ENCODE measurements at places on chromosomes 12 and 14.
A peak's percentile ranks its signal among the peaks of the same experiment; 100 is the strongest.

- DNase-seq: peak; percentile 53
These were observed 189.7 kb downstream of the ETV6 start for GRCh38 chr12:11839091-11839641.

- DNase-seq: peak; percentile 22
These were observed 8.6 kb upstream of the GPR68 start for GRCh38 chr14:91252871-91253794.

GRCh38 chr14:75204116-75204515 lies 27.7 kb upstream of the TMED10 start:
- DNase-seq: peak; percentile 65

DNA sequence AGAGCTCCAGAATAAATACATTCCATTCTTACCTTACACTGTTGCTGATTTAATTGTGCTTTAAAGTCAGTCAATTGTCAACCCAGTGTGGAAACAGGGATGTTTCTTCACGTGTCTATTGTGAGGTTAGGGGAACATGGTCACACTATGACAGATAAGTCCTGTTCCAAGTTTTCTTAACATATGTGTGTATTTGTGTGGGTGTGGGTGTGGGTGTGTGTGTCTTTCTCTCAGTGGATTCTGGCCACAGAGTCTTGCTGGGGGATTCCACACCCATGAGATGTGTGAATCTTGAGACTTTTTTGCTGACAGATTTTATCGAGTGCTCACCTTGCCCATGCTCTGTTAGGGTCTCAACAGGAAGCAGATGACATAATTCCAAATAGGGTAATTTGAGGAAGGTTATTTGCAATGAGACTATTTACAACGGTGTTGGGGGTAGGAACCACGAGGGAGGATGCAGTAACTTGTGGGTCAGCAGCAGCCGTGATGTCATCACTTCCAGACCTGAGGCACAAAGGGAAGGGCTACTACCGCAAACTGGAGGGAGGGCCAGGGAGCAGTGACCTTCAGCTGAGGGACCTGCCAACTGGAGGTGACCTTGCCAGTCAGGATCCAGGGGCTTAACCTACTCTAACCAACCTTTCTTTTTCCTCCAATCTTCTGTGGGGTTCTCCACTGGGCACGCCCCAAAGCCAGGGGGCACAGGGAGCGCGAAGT lies 1.9 kb upstream of the VRK1 start:
- DNase-seq: no peak

- no peak for DNase-seq
These were observed 140.1 kb upstream of the PARP11 start for GRCh38 chr12:4012977-4013968.

GRCh38 chr12:126201981-126202537 lies 1136.8 kb downstream of the AACS start:
- no peak for DNase-seq

DNA sequence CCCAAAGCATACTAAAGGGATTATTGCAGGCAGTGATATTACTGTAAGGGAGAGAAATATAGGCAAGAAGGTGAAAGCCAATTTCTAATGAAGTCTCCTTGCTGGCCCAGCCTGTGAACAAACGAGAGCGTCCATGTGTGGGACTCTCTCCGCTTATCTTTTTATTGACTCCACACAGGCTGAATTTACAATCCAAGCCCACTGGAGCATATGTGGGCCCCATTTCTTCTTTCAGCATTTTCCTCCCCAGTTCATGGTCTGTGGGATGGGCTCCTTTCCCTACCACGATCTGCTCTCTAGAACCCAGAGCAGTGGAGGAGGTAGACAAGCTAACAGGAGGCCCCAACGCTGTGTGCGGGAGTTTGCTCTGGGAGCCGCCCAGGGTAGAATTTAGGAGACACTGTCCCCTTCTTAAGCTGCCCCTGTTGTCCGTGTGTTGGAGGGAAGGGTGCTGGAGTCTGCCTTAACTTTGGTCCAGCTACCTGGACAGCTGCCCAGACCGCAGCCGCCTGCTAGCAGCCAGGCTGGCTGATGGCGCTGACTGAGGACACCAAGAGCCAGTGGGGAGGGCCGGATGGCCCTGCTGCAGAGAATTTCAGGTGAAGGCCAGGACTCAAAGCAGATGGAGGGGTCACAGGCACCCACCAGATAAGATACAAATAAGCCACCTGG lies 3.2 kb upstream of the HOXC11 start:
- DNase-seq: peak; percentile 62

DNA sequence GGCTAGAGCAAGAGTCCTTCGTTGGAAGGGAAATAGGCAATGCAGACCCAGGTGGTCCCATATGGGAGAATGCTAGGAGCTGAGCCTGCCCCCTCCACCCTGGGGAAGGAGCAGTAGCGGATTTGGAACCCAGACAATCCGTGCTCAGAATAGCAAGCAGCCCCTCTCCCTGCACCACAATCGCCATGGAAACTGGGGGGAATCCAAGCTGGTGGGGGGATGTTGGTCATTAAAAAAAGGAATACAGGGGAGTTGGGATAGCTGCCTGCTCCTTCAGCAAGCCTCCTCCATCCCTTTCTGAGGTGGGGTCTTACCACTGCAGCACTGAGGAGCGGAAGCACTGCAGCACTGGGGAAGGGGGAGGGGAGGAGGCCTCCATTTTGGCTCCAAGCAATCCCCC lies 2.9 kb downstream of the RND1 start:
- no peak for DNase-seq

DNA sequence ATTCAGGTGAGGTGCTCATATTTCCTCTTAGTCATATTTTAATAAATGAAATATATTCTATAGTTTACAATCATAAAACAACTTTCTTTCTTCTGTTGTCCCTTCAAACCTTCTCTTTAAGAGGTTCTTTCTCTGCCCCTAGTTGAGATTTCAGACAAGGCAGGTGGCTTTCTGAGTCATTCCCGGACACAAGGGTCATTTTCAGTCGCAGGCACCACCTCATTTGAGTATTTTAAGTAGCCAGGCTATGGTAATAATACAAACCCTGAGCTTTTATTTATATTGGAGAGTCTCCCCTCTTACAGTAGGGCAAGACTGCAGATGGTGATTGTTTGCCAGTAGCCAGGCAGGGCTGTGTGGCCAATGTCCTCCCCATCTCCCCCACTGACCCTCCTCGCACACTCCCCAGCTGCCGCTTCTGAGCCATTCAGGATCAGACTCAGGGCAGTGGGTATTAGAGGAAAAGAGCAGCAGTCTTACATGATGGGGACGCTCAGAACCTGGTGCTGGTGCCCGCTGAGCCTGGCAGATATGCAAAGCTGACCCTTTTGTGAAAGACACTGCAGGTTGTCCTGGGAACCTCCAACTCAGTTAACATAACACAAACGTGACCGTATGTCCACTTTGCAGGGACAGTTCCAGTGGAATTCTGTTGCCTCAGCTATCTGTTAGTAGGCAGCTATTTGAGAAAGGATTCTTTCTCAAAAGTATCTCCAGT lies 101.1 kb upstream of the BCL2L14 start:
- DNase-seq: no peak

DNA sequence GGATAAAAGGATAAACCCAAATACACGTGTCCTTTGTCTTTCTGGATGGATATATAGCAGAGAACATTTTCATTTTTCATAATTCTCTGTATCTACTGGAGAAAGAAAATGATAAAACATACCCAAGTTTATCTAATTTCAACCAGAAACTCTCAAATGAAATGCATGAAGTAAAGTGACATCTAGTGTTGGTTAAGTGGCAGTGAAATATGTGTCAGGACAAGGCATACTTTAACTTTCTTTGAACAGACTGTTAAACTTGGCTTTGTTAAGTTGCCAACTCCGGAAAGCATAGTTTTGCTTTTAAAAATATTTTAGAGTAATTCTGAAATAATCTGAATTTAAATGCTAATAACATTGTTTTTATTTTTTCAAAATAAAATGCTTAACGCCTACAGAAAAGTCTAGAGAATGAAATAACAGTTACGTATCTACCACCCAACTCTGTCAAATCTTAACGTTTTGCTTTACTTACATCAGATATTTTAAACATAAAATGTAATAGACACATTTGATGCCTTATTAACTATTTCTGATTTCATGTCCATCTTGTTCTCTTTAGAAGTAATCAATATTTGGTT lies 25.2 kb upstream of the NTN4 start:
- DNase-seq: peak; percentile 64

GRCh38 chr12:25101092-25101445 lies 93.9 kb downstream of the DNAI7 start:
- no peak for DNase-seq

GRCh38 chr14:57611555-57612075 lies 118.0 kb upstream of the CCDC198 start:
- no peak for DNase-seq

- no peak for DNase-seq
These were observed 35.2 kb upstream of the TMTC2 start for GRCh38 chr12:82651489-82651888.

DNA sequence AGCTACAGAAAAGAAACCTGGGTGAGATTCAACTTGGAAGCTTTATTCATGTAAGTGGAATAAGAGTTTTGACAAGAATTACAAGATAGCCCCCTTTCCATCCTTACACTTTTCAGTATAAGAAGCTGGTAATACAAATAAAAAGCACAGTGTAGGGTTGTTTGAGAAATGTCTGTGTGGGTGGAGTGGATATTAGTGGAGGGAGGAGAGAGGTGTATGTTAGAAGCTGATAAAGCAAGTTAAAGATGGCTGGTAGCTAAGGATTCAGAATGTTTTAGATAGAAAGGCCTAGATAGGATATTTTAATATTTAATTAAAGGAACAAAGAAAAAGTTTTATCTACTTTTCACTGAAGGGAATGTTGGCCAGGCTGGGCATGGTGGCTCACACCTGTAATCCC lies 12.5 kb downstream of the CFAP54 start:
- no peak for DNase-seq

GRCh38 chr14:41548666-41549065 lies 58.0 kb upstream of the LRFN5 start:
- DNase-seq: no peak

All from EH (cell line).